ENCODE measurements at places on chromosomes 6 and 20.

DNA sequence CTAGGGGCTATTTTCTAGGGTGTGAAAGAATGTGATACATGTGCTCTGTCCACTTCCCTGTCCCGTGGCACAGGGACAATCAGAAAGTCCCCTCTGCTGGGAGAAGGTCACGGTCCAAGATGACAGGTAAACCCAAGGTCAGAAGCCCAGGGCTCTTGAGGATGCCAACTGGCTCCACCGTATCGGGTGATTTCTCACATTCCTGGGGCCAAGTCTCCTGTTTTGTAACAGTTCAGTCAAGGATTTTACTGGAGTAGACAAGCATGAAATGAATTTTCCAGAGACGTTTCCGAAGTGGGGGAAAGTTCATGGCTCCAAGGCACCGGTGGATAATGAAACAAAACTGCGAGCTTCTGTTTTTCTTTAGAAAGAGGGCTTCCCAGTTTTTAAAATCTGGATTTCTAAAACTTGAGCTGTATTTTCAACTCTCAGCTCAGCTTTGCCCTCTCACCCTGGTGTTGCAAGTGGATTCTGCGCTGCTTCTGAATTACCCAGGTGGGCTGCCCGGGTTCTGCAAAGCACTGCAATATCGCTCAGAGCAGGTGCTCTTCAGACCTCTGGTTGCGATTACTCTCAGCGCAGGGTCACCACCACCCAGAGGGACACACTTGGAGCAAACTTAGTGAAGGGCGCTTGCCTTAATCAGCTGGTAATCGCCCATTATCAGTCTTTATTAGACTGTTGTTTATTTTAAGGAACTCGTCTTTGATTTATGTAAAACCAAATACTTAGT, 64.4 kb upstream of the TMEM170B start:
- no peak for DNase-seq

DNA sequence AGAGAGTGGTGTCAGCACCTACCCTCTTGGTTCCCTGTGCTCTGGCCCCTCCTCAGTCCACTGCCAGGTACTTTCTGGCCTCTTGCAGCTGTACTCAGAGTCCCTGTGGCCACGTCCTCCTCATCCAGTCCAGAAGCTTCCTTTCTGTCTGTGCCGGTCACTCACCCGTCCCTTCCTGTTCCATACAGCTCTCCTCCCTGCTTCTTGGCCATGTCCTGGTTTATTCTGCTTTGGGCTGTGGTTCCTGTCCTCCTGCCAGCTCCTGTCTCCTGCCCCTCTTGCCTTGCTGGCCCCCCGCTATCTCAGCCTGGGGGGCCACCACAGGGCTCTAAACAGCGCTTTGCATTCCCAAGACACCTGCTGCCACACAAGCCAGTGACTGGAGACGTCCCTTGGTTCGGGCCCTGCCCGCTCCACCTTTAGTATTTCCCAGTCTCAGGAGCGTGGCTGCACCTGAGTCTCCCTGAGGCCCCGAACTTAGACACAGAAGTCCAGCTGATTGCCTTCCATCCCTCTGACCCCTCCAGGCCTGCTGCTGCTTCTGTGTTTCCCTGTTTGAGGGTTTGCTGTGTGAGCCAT, 15.5 kb upstream of the RBM38 start:
- no peak for DNase-seq

- DNase-seq: no peak
Measured at GRCh38 chr20:58352468-58352867, 36.6 kb upstream of the VAPB start.

- DNase-seq: no peak
Measured at GRCh38 chr6:33088931-33089620, 13.3 kb downstream of the HLA-DPB1 start.

DNA sequence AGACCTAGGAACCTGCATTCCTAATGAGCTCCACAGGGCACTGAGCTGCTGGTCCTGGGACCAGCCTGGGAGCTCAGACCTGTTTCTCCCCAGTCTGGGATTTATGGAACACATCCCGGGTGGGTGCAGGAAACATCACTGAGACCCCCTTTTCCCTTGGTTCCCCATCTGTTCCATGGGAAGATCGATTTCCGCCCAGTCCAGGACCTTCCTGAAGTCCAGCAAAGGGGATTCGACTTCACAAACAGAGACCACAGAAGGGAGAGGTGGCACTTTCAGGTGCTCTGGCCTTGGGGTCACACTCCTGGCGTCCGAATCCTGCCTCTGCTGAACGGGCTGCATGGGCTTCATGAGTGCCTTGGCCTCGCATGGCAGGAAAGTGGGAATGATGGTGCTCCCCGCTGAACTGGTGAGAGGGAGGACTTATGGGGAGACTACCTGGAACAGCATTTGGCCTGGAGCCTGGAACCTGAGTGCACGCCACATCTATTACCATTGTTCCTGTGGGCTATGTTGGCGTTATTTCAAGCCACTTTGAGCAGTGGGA, 296.3 kb downstream of the TAF4 start:
- no peak for DNase-seq

DNA sequence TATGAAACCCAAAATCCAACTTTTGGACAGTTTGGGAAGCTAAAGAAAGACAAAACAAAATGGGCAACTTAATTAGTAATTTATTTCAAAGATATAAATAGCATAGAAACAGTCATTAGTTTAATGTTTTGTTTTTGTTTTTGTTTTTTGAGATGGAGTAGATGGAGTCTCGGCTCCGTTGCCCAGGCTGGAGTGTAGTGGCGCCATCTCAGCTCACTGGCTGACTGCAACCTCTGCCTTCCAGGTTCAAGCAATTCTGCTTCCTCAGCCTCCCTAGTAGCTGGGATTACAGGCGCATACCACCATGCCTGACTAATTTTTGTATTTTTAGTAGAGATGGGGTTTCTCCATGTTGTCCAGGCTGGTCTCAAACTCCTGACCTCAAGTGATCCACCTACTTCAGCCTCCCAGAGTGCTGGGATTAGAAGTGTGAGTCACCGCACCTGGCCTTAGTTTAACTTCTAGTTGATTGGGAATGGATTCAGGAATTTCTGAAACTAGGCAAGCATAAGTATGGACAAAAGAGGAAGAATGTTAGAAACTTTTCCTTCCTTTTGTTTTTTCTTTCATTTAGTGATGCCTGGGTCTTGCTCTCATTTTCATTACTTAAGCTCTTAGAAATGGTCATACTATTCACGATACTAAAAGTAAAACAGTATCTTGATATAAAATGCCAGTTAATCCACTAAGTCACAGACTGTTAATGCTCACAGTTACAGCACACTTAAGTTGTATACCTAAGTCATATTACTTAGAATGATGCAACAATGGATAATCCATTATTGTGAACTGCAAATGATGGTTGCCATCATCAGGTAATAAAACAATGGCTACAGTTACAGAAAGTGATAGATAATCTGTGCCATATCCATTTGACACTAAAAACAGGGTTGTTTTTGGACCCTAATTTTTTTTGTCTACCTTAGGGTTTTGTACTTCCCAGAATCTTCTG, 8.2 kb downstream of the SENP6 start:
- DNase-seq: peak; percentile 18

DNA sequence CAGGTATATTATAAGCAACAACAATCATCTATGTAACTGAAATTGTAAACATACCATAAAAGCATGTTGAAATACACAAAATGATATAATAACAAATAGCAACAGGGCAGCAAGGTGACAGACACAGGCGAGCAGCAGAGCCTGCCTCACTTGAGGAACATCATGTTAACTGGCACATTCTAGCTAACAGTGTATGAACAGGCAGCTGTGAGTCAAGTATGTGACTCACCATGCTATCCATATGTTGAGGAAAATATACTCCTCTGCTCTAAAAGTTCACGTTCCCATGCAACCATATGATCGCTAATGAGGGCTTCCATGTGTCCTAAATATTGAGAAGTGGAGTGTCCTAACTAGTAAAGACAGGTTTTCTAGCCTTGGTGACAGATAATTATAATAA, 18.4 kb downstream of the SERAC1 start:
- peak; percentile 79 for DNase-seq

DNA sequence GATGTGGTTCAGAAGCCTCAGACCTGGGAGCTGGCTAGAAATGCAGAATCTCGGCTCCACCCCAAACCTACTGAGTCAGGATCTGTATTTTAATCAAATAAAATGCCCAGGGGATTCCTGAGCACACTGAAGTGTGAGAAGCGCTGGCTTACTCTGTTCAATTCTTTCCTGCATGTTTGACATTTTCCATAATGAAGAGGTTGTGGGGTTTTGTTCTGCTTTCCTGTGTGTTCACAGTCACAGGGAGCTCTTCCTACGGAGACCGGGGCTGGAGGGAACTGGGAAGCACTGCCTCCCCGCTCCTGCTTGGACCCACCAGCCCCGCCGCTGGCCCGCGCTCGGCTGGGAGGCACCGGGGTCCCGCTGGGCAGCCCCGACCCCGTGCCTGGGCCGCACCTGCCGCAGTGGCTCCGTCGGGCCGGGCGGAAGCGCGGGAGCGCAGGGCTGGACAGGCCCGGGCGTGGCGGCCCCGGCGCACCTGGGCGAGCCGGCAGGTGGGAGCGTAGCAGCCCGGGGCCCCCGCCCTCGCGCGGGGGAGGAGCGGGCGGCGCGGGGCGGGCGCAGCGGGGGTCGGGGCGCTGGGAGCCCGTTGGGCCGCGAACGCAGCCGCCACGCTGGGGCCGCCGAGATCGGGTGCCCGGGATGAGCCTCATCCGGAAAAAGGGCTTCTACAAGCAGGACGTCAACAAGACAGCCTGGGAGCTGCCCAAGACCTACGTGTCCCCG, at the start of gene MAPK13:
Gene MAPK13, plus strand, starts transcription at position 573 of the 726 bp plus-strand sequence. Its CDS starts 70 bp downstream, at position 643.
- peak; percentile 15 for DNase-seq

- DNase-seq: no peak
Measured at GRCh38 chr6:158812611-158813010, 6.6 kb downstream of the EZR start.

GRCh38 chr20:1775117-1775516, 117.5 kb upstream of the SIRPG start:
- DNase-seq: peak; percentile 9

GRCh38 chr6:143941852-143942627, 66.0 kb downstream of the PLAGL1 start:
- DNase-seq: peak; percentile 71

DNA sequence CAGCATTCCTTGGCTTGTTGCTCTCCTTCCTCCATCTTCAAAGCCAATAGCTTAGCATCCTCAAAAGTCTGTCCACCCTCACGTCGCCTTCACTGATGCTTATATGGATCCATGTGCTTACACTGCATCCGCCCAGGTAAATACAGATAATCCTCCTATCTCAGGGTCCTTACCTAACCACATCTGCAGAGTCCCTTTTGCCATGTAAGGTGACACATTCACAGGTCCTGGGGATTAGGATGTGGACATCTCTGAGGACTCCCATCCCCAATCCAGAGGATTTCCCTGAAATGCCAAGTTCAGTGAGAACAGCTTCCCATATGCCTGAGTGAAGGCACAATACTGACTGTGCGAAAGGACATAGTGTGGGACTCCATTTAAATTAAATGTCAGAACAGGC, 25.4 kb downstream of the FKBP1A start:
- no peak for DNase-seq

GRCh38 chr20:51697096-51697826, 70.9 kb downstream of the ATP9A start:
- DNase-seq: peak; percentile 31

GRCh38 chr20:4844325-4844724, 122.6 kb downstream of the PRND start:
- DNase-seq: no peak

- no peak for DNase-seq
Measured at GRCh38 chr6:136108361-136108945, 141.7 kb downstream of the MTFR2 start.

- DNase-seq: no peak
Measured at GRCh38 chr20:45515147-45515913, at the start of gene SPINT3. TSS of gene SPINT3 (minus strand) at chr20:45515622. CDS start at chr20:45515608, 14 bp downstream.

DNA sequence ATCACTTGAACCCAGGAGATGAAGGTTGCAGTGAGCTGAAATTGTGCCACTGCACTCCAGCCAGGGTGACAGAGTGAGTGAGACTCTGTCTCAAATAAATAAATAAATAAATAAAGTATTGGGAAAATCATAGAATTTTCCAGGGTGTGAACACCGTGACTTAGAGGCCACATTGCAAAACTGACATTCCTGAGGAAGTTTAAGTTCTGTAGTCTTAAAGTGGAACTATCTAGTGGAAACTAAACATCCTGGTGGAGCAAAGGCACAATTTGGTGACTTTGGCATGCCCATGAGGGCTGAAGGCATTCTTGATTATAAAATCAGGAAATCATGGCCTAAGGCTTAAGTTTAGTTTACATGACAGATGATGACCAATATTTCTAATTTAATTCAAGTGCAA, 32.7 kb upstream of the MCM3 start:
- DNase-seq: no peak

DNA sequence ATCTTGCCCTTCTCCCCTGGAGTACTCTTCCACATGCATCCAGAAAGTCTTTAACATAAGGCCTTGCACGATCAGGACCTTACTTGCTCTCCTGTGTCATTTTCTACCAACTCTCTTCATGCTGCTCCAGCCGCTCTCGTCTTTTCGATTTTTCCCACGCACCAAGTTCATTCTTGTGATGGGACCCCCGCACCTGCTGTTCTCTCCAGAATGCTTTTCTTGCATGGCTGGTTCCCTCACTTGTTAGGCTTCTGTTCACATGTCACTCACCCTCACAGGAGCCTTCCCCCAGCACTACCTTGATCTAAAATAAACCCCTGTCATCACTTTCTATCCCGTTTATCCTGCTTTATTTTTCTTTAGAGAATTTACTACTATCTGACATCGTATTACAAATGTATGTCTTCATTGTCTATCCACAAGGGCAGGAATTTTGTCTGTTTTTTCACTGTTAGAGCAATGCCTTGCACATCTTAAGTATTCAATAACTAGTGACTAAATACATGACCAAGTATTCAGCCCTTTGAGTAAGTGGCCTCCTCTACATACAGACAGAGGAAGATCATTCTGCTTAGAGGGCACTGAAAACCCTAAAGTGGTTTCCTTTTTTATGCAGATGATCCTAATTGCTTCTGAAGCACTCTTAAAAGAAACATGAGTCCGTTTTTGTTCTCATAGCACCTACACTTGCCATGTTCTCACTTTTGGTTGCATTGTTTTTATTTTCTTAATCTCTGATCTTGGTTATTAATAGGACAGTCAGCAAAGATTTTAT, 166.9 kb downstream of the SLC16A10 start:
- no peak for DNase-seq

DNA sequence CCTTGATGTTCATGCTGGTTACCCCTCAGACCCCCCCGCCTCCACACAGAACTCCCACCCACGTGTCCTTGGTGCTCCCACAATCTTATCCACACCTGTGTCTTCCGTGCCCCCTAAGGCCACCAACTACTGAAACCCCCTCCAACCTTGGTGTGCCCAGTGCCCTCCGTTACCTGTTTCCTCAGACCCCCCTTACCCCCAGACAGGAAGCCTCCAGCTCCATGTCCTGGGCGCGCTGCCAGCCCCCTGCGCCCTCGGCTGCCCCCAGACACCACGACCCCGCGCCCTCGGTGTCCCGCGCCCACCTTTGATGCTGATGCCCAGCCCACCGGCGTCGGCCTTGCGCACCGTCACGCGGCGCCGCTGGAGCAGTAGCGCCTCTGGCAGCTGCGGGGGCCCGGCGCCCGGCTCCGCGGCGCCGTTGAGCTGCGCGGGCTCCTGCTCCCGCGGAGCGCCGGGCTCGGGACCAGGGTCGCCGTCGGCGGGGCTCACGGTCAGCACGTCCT, 504 bp downstream of the SNTA1 start:
- DNase-seq: no peak

- no peak for DNase-seq
Measured at GRCh38 chr20:48163505-48163904, 378.2 kb upstream of the SULF2 start.

- DNase-seq: no peak
Measured at GRCh38 chr6:15020119-15020770, 225.6 kb upstream of the JARID2 start.

- no peak for DNase-seq
Measured at GRCh38 chr6:119311514-119312142, 37.9 kb downstream of the MAN1A1 start.

- no peak for DNase-seq
Measured at GRCh38 chr6:81750681-81751387, 1.6 kb downstream of the TENT5A start.
